ENCODE measurements at places on chromosomes 2 and 18.

DNA sequence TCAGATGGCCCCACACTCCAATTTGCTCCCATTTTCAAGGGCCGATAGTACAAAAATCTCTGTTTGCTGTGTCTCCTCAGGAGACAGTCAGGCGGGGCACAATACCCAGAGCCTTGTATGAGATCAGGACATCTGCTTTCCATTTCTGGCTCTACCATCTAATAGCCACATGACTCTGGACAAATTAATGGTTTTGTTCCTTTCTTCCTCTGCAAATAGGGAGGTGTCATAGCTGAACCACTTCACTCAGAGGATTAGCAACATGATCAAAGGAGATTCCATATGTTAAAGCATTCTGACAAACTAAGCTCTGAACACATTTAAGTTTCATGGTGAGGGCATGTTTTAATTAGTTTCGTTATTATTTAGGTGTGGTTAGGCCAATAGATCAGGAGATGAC, 602.1 kb upstream of the SYT4 start:
- DNase-seq, result no peak

- DNase-seq, result no peak
These were observed 14.3 kb downstream of the PRKRA start for GRCh38 chr2:178436662-178437061.

- DNase-seq, result peak; percentile 56
These were observed 29.2 kb upstream of the MSH2 start for GRCh38 chr2:47373747-47374146.

GRCh38 chr2:236561874-236562273, 7.8 kb upstream of the ACKR3 start:
- no peak for DNase-seq

- DNase-seq, result peak; percentile 76
These were observed 303.7 kb upstream of the EPAS1 start for GRCh38 chr2:45993476-45993991.

DNA sequence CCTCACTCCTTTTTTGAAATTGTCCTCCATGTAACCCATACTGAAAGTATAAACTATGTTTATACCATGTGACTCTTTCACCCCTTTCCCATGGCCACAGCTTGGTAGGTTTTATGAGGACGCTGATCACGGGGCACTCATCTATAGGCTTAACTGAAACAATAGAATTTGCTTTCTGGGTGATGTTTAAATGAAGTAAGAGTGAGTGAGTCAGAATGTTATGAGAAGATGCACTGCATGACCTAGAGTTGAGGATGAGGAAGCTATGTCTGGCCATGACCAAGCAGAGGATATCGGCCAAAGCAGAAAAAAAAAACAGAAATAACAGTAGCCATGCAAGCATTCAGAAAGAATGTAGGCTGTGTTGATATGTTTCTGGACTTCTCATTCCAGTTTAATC, 34.9 kb downstream of the SCN1A start:
- no peak for DNase-seq

DNA sequence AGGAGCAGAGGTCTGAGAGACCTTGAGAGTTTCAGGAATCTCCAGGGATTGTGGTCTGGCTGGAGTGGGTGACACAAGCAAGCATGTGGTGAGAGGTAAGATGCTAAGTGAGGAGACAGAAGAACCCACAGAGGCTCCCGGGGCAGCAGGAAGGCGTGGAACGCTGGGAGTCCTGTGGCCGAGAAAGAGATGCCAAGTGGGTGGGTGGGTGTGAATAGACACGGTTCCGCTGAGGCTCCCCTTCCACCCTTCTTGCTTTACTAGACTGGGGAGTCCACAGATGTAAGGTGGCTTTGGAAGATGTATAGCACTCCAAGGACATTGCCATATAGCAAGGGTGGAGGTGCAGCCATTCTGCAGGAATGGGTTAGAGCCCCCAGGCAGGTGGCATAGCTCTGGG, 4.2 kb downstream of the TEX51 start:
- DNase-seq, result peak; percentile 22

DNA sequence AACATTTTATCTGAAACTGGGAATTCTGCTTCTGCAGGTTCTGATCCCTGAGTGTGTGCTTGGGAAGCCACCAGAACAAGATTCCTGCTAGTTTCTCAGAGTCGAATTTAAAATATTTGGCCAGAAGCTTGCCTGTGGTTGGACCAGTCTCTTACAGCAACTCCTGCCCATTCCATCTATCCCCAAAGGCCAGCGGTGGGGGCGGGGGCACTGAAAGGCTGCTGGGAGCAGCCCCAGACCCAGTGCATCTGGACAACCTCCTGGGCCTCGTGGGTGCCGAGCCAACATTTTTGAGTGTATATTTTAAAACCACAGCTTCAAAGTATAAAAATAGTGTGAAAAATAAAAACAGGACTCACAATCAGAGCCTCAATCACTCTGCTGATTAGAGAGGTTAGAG, 38.6 kb upstream of the ZFP36L2 start:
- DNase-seq, result no peak

DNA sequence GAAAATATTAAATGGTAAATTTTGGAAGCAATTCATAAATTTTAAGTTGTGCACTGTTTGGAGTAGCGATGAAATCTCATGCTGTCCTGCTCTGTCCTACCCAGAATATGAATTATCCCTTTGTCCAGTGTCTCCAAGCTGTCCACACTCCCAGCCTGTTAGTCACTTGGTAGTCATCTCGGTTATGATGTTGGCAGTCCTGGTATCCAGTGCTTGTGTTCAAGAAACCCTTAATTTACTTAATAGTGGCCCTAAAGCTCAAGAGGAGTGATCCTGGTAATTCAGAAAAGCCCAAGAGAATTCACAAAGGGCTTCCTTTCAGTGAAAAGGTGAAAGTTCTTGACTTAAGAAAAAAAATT, 71.8 kb upstream of the STAM2 start:
- no peak for DNase-seq

- no peak for DNase-seq
These were observed 96.5 kb downstream of the MYT1L start for GRCh38 chr2:2234398-2235195.

DNA sequence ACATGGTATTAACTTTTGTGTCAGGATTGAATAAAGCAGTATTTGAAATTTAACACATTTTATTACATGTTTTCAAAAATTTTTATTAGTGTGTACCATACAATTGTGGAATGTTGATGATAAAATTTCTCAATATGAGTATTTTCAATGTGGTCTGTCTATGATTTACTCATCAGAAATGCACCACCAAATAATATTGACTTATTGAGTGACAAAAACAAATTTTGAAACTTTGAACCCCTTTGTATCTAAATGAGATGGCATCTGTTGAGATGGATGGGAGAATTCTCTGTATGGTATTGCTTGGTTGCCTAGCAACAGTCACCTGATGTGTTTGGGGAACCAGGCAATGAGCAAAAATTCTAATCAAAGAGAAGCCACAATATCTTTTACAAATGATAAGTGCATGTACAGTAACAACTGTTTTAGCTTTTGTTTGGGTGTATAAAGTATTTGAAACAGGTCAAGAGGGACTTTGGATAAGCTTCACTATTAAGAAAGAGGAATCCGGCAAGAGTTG, 400.1 kb downstream of the CCDC85A start:
- DNase-seq, result no peak

Measured in kidney (tissue), 22 donors.